ENCODE measurements at places on chromosomes 3 and 15. TPM values are rescaled to one million over a fixed set of nuclear protein-coding genes. Genes with fewer than 3 reads are reported as not detected.

GPR62 gene
- not detected for total RNA-seq

SNTN gene
- not detected for total RNA-seq

TRH gene
- not detected for total RNA-seq

MAGEL2 gene
- not detected for total RNA-seq

LNP1 gene
- total RNA-seq, result 0.80 TPM
